ENCODE measurements at places on chromosomes 16 and 17.

GRCh38 chr17:72494566-72494965 lies 373.7 kb downstream of the SOX9 start:
- no peak for DNase-seq

DNA sequence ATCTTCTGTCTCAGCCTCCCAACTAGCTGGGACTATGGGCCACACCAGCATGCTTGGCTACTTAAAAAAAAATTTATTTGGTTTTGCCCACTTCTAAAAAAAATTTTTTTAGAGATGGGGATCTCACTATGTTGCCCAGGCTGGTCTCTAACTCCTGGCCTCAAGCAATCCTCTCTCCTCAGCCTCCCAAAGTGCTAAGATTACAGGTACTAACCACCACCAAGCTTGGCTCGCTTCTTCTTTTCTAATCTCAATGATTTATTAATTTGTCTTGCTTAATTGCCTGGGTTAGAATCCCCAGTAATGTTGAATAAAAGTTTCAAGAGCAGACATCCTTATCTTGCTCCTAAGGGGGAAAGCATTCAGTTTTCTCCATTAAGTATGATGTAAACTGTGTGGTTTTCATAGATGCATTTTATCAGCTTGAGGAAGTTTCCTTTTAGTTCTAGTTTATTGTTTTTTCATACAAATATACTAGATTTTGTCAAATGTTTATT lies 65.8 kb upstream of the NACA2 start:
- DNase-seq: no peak

- no peak for DNase-seq
These were observed 186.2 kb downstream of the RBFOX3 start for GRCh38 chr17:79424471-79425185.

GRCh38 chr17:65388911-65389310 lies 172.5 kb downstream of the AXIN2 start:
- no peak for DNase-seq

DNA sequence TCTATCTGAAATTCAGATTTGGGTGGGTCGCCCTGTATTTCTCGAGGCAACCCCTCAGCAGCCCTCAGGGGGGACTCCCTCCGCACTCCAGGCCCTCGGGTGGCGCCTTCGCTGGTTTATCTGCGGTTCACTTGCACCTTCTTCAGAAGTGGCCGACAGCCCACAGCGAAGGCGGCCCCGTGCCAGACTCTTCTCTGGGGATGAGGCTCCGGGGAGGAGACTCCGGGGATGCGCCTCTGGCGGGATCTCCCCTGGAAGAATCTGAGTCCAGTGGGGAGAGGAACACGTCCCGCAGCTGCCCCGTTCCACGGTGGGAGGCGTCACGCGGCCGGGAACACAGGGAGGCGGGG lies 63.9 kb upstream of the DNAJA2 start:
- DNase-seq: no peak

GRCh38 chr17:39791111-39791992 lies 53.6 kb downstream of the GRB7 start:
- DNase-seq: no peak

DNA sequence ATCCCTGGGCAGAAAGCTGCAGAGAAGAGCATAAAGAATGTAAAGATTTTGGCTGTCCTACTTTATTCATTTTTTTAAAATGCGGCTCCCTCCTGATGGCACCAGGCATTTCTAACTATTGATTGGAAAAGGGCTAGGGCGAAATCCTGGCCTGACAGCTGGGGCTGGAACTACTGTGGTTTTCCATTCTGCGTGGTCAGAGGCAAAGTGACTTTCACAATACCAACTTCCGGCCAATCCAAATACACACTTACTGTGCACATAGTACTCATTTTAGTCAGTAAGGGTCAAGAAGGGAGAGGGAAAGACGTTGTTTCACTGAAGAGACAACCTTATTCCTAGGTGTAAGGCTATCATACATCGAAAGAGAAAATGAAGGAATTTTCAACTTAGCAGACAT lies 113.8 kb upstream of the PMFBP1 start:
- no peak for DNase-seq

DNA sequence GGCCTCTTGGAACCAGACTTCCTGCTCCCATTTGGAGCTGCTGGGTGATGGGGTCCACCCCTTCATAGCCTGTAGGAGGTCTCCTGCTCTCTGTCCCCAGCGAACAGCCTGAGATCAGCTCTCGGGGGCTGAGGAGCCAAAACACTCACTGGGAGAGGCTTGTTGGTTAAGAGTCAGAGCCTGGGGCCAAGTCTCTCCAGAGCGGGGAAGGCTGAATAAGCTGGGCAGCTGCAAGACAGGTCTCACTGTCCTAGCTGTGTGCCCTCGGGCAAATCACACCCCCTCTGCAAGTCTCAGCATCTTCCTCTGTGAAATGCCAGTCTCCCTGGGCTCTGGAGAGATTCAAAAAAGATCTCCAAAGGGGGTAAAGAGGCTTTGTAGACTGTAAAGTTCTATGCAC lies 174.6 kb downstream of the WSCD1 start:
- DNase-seq: no peak

- peak; percentile 96 for DNase-seq
These were observed 119.8 kb downstream of the HIC1 start for GRCh38 chr17:2174468-2175293.

DNA sequence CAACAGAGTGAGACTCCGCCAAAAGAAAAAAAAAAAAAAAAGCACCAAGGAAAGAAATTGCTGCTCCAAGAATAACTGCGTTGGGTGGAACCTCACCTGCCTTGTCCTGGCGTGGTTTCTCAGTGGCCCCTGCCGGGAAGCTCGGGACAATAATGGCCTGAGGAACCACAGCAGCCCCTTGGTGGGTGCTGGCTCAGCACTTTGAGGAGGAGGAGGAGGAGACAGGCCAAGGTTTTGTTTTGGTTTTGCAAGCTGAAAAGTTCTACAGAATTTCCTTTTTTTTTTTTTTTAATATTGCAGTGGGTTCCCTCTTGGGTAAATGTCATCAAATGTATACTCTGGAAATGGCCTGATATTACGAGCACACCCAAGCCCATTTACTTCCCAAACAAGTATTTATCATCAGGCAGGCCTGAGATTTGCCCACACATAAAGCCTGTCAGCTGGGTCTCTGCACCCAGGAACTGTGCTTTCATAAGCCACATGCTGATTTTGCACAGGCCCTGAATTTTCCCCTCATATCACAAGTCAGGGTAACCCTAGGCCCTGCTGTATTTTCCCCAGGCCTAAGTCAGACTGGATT lies 78.3 kb downstream of the SOCS1 start:
- DNase-seq: no peak

DNA sequence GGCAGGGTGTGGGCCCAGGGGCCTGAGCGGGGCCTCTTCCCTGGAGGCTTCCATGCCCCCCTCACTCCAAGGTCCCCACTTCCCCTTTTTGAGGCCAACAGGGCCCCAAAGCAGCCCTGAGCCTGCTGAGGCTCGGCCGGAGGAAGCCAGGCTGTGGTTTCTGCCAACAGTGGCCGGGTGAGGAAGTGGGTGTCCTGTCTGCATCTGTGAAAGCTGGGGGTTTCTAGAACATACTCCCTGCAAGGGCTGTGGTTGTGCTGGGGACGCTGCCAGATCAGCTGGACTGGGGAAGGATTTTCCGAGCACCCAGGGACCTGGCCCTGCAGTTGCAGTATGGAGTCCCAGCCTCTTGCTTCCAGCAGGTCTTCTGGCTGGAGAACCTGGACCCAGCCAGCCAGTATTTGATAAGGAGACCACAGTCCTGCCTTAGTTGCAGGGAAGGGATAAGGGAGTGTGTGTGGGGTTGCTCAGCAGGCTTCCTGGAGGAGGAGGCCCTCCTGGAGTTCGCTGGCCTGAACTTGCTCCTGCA lies 15.7 kb downstream of the ADCY7 start:
- no peak for DNase-seq

GRCh38 chr17:51425773-51426172 lies 165.4 kb downstream of the UTP18 start:
- DNase-seq: no peak

GRCh38 chr16:85243308-85243707 lies 131.0 kb upstream of the CIBAR2 start:
- no peak for DNase-seq

DNA sequence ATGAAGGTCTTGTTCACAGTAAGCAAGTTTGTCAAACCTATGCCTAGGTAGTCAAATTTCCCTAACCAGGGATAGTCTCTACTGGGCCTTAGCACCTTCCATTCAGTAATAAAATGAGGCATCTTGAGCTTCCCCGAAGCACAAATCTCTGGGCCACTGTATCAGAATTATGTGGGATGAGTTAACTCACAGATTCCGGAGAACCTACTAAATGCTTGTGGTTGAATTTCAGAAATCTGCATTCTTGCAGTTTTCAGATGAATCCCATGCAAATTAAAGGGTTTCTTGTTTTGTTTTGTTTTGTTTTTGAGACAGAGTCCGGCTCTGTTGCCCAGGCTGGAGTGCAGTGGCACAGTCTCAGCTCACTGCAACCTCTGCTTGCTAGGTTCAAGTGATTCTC lies 478.8 kb upstream of the HSBP1 start:
- no peak for DNase-seq

DNA sequence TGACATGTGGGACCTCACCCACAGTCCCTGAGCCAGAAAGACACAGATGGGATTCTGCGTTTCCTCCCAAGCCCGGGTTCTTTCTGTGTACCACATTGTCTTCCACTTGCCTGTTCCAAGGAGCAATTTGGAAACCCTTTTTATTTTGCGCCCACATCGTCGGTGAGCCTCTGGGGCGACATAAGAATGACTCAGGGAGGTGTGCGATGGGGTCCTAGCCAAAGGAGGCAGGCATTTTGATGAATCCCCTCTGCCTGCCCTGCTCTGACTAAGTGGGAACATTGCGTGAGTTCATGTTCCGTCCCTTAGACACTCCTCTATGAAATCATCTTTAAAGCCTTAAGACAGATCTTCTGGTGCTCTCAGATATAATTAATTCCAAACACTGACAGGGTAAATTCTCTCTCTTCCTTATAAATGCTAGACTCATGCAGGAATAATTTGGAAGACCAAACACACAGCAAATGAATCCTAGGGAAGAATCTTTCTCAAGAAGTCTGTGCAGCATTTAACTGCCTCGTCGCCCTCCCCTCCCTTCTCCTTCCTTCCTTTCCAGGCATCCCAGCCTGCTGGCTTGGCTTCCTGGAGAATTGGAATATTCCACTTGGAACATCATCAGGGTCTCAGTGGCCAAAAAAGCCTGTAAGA lies 52.7 kb upstream of the FOXF1 start:
- no peak for DNase-seq

DNA sequence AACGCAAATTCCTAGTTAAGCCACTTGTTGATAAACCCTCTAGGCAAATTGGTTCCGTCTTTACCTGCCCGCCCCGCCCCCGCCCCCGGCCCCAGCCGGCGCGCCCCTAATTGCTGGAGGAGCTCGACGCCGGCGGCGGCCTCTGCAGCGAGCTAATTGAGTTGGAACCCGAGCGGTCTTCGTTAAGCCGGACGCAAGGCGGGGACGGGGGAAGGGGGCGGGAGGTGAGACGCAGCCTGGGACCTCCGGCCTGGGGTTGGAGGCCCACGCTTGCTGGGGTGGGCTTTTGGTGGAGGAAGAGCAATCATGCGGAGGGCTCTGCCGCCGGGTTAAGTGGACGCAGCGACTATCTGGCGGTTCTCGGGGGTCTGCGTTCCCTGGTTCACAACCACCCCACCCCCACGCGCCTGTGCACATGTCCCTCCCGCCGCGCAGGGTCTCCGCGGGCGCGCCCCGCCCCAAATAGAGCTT lies 12.7 kb upstream of the FOXF1 start:
- DNase-seq: no peak

GRCh38 chr16:50967827-50968612 lies 183.1 kb downstream of the SALL1 start:
- DNase-seq: no peak

DNA sequence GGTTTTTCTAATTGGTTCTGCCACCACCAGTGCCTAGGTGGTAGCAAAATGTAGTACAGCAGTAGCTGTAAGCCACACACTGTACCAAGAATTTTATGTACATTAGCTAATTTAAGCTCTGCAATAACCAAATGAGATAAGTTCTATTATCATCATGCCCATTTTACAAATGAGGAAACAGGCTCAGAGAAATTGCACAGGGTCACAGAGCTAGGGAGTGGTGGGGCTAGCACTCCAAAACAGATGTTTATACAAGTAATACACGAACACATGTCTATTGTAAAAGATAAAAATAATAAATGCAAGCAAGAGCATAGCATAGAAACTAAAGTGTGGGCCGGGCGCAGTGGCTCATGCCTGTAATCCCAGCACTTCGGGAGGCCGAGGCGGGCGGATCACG lies 13.6 kb downstream of the RSAD1 start:
- DNase-seq: no peak

DNA sequence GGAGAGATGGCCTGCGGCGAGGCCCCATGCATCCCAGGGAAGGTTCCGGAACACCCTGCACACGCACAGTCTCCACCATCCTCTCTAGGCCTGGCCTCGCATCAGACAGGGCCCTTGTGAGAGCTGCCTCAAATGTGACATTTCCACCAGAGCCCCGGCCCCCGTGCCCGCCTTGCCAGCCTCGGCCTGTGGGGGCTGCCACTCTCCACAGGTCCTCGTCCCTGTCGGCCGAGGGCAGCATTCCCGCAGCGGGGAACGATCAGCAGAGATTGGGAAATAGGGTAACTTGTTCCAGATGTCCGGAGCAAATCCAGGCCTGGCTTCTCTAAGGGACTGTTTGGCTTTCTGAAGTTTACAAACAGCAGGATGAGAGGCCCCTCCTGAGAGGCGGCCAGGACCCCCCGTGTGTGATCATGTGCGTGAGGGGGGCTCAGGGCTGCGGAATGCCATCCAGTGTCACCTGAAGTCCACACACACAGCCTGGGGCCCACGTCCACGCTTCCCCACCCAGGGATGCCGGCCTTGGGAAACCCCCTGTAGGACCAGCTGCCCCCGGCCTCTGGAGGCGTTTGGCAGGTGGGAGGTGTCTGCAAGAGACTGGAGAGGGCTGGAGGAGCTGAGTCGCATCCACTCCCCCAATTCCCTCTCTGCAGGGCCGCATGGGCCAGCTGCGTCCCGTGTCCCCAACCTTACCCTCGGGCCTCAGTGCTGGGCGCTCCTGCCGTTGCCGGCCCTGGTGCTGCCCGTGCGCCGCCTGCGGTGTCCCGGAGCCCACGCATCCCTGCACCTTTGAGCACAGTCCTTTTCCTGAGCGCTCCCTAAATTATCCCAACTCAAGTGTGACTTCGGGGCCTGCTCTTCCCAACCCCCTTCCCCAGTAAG lies 70.4 kb downstream of the ZDHHC7 start:
- DNase-seq: no peak

DNA sequence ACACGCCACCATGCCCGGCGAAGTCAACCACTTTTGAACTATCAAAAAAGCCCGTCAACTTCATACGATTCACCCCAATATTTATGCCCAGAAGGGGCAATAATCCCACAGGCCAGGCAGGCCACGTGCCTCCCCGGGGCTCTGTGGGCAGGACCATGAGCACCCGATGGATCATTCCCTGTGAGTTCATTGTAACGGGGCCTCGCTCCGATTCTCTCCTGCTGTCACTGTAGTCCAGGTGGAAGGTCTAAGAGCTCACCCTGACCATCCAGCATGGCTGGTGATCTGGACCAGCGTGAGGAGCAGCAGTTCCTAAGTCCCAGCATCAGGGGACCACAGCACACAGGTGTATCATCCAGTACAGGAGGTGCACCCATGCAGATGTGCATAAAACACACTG lies 77.5 kb upstream of the DOC2B start:
- no peak for DNase-seq
